ENCODE measurements at places on chromosomes 12 and 14. TPM values are rescaled to one million over a fixed set of nuclear protein-coding genes. Genes with fewer than 3 reads are reported as not detected.

Gene ALDH1L2
- total RNA-seq, result 5.2 TPM

Gene GRIN2B
- not detected for total RNA-seq

Gene EPYC
- total RNA-seq, result not detected

Gene CLEC4C
- 0.44 TPM for total RNA-seq

Gene SYT1
- total RNA-seq, result 0.39 TPM

Gene MAP1LC3B2
- total RNA-seq, result 1.0 TPM

Gene RPGRIP1
- not detected for total RNA-seq

Gene IAPP
- not detected for total RNA-seq

Gene LMNTD1
- not detected for total RNA-seq

Gene RBP5
- total RNA-seq, result 0.44 TPM

Gene VASH1
- 1.0 TPM for total RNA-seq

Gene AMN
- total RNA-seq, result 4.4 TPM

Gene IL22
- not detected for total RNA-seq

- H3K4me3 ChIP-seq, result no peak overlapping the region
- no peaks in the 10 kb centered on the region for H3K27me3 ChIP-seq
- peaks cover 15% of the 10 kb centered on the region for H3K4me1 ChIP-seq
Observed at GRCh38 chr14:22781301-22781991, 15.0 kb downstream of the OXA1L start.

DNA sequence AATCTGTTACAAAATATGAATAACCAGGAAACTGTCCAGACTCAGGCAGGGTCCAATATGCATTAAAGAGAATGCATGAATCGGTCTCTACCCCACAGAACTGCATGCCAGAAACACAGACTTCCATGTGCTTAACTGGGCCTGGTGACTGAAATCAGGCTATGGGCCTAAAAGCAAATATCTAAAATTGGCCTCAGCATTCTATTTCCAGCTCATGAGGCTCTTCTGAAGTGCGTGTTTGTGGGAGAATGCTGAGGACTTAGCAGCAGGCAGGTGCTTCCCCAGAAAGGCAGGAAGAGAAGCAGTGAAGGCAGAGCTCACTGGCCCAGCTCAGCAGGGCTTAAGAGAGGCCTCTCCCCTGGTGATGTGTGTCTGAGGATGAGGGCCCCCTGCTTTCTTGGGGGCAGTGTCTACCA, 48.5 kb downstream of the ADGRD1 start:
- no peak overlapping the region for H3K27ac ChIP-seq
- DNase-seq, result no peak
- no peak overlapping the region for H3K4me3 ChIP-seq
- no peaks in the 10 kb centered on the region for H3K36me3 ChIP-seq
- H3K27me3 ChIP-seq, result no peaks in the 10 kb centered on the region

GRCh38 chr14:71891970-71892369, 40.3 kb upstream of the RGS6 start:
- H3K27ac ChIP-seq, result no peak overlapping the region
- no peaks in the 10 kb centered on the region for H3K4me1 ChIP-seq
- no peak overlapping the region for H3K4me3 ChIP-seq
- no peaks in the 10 kb centered on the region for H3K36me3 ChIP-seq

GRCh38 chr14:31280871-31281220, 73.3 kb upstream of the HECTD1 start:
- H3K27me3 ChIP-seq, result no peaks in the 10 kb centered on the region
- H3K4me1 ChIP-seq, result no peaks in the 10 kb centered on the region
- DNase-seq, result no peak
- H3K36me3 ChIP-seq, result peaks cover 1% of the 10 kb centered on the region
- H3K4me3 ChIP-seq, result no peak overlapping the region

- H3K4me1 ChIP-seq, result no peaks in the 10 kb centered on the region
- H3K4me3 ChIP-seq, result no peak overlapping the region
- peaks cover 23% of the 10 kb centered on the region for H3K27me3 ChIP-seq
Observed at GRCh38 chr12:55850893-55851292, 8.2 kb upstream of the MMP19 start.

DNA sequence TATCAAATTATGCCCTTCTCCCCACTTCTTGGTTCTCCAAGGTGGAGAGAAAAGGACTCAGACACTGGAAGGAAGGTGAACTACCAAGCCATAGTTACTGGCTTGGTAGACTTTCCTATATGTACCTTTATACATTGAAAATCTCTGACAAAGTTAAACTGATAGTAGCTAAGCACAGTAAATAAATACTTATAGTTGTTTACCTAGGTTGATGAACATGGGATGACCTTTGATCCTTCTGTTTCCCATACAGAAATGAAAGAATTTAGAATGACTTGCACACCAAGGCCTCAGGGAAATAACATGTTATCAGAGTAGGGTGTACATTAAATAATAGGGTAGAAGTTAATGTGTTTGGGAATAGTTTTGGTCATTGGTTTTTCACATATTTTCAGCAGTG, 6.7 kb downstream of the ARHGAP5 start:
- H3K27me3 ChIP-seq, result no peaks in the 10 kb centered on the region
- H3K4me3 ChIP-seq, result no peak overlapping the region
- H3K36me3 ChIP-seq, result no peaks in the 10 kb centered on the region
- no peak for DNase-seq
- H3K4me1 ChIP-seq, result peaks cover 32% of the 10 kb centered on the region
- H3K27ac ChIP-seq, result no peak overlapping the region

GRCh38 chr14:92850492-92850891, 56.4 kb downstream of the GOLGA5 start:
- no peaks in the 10 kb centered on the region for H3K36me3 ChIP-seq
- peaks cover 18% of the 10 kb centered on the region for H3K4me1 ChIP-seq
- no peak for DNase-seq
- H3K4me3 ChIP-seq, result no peak overlapping the region
- H3K27me3 ChIP-seq, result peaks cover 10% of the 10 kb centered on the region

- no peak overlapping the region for H3K4me3 ChIP-seq
- H3K36me3 ChIP-seq, result no peaks in the 10 kb centered on the region
- peaks cover 25% of the 10 kb centered on the region for H3K27me3 ChIP-seq
- H3K4me1 ChIP-seq, result no peaks in the 10 kb centered on the region
- DNase-seq, result no peak
- no peak overlapping the region for H3K27ac ChIP-seq
Observed at GRCh38 chr12:75892731-75893408, 138.7 kb downstream of the PHLDA1 start.

GRCh38 chr14:33457617-33458016, 493.3 kb downstream of the EGLN3 start:
- no peaks in the 10 kb centered on the region for H3K27me3 ChIP-seq
- peaks cover 2% of the 10 kb centered on the region for H3K4me1 ChIP-seq
- DNase-seq, result no peak
- H3K4me3 ChIP-seq, result no peak overlapping the region

- no peaks in the 10 kb centered on the region for H3K4me1 ChIP-seq
- no peak overlapping the region for H3K27ac ChIP-seq
- DNase-seq, result no peak
- H3K27me3 ChIP-seq, result peaks cover 29% of the 10 kb centered on the region
- no peaks in the 10 kb centered on the region for H3K36me3 ChIP-seq
- no peak overlapping the region for H3K4me3 ChIP-seq
Observed at GRCh38 chr12:71935594-71935993, 3.1 kb upstream of the TPH2 start.

DNA sequence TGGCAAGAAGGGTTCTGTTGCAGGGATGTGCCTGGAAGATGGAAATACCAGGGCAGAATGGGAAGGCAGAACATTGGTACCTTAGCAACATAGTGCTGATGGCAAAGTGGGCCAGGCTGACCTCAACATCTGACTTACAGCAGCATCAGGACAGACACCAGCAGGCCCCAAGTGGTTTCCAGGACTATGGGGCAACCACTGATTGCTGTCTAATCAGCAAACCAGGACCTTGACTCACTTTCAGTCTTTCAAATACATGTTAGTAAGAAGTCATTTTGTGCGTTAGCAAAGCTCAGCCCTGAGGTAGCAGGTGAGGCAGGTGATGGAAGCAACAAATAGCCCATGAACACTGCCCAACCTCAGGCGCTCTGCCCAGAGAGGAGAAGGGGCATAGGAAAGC, 4.7 kb upstream of the SPTSSA start:
- peaks cover 3% of the 10 kb centered on the region for H3K4me1 ChIP-seq
- no peaks in the 10 kb centered on the region for H3K36me3 ChIP-seq
- H3K27ac ChIP-seq, result no peak overlapping the region
- no peak overlapping the region for H3K4me3 ChIP-seq

DNA sequence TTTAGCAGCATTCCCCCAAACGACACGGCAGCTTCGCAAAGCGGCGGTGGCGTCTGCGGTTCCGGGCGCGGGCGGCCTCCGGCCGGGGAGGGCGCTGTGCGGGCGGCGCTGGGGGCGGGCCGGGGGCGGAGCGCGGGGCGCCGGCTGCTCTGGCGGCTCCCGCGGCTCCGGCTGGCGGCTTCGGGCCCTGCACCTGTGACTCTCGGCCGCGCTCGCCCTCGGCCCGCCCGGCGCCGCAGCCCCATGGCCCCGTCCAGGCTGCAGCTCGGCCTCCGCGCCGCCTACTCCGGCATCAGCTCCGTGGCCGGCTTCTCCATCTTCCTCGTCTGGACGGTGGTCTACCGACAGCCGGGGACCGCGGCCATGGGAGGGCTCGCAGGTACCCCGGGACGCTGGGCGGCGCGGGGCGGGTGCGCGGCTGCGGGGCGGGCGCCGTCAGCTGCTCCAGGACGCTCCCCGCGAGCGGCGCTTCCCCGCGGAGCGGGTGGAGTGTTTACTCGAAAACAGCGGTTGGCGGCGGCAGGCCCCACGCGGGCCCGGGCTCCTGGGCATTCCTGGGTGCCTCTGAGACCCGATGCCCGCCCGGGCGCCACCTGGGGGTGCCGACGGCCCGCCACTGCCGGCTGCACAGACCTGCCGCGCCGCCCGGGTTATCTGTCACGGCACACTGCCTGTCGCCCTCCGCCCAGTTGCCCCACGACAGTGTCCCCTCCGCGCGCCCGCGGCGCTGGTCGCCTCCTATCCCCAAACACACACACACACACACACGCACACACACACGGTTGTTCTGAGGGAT, at the start of gene SLC48A1:
Gene SLC48A1 (plus strand): TSS at position 177 of the 796 bp plus-strand sequence. CDS start 67 bp downstream, at position 244.
- peaks cover 18% of the 10 kb centered on the region for H3K4me1 ChIP-seq
- peak within 1 kb of the TSS; percentile 87 for H3K4me3 ChIP-seq
- no peaks in the 10 kb centered on the region for H3K27me3 ChIP-seq
- no peaks in the 10 kb centered on the region for H3K36me3 ChIP-seq
- peak within 1 kb of the TSS; percentile 69 for H3K27ac ChIP-seq

- H3K36me3 ChIP-seq, result no peaks in the 10 kb centered on the region
- H3K27ac ChIP-seq, result no peak overlapping the region
- H3K4me3 ChIP-seq, result no peak overlapping the region
- peaks cover 3% of the 10 kb centered on the region for H3K27me3 ChIP-seq
- DNase-seq, result no peak
- H3K4me1 ChIP-seq, result no peaks in the 10 kb centered on the region
Observed at GRCh38 chr12:10511756-10512355, 6.2 kb downstream of the EIF2S3B start.

DNA sequence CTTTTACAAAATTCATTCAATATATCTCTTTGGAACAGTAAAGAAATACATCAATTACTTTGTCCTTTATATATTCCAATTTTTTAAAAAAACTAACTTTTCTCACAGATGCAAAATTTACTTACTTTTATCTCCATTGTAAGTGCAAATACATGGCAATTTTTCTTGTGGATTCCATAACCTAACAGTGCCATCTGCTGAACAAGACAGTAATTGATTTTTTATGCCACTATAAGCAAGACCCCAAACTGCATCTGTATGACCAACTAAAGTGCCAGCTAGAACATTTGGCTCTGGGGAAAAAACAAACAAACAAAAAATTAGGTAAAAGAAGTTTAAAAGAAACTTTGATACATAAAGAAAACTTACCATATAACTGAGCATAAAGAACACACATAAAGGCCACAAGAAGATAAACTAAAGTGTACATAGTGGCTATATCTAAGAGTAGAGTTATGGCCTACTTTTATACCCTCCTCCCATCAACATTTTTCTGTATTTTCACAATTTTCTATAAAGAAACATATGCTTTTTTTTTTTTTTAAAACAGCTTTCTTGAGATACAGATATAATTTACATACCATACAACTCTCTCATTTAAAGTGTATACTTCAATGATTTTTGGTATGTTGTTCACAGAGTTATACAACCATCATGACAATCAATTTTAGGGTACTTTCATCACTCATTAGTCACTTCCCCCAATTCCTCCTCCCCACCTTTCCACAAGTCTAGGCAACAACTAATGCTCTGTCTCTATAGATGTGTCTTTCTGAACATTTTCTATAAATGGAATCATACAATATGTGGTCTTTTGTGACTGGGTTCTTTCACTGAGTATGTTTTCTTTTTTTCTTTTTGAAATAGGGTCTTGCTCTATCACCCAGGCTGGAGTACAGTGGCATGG, 32.6 kb downstream of the COCH start:
- no peaks in the 10 kb centered on the region for H3K4me1 ChIP-seq
- DNase-seq, result no peak
- H3K4me3 ChIP-seq, result no peak overlapping the region
- peaks cover 44% of the 10 kb centered on the region for H3K36me3 ChIP-seq
